ENCODE measurements at places on chromosomes 11 and 22.
A peak's percentile ranks its signal among the peaks of the same experiment; 100 is the strongest.

GRCh38 chr11:128095466-128095981 lies 491.8 kb downstream of the ETS1 start:
- no peak for DNase-seq

- no peak for DNase-seq
Measured at GRCh38 chr11:9868641-9869040, 204.8 kb downstream of the SWAP70 start.

GRCh38 chr11:13782390-13783075 lies 114.1 kb downstream of the FAR1 start:
- no peak for DNase-seq

- peak; percentile 92 for DNase-seq
Measured at GRCh38 chr11:123454060-123454651, 24.1 kb downstream of the GRAMD1B start.

DNA sequence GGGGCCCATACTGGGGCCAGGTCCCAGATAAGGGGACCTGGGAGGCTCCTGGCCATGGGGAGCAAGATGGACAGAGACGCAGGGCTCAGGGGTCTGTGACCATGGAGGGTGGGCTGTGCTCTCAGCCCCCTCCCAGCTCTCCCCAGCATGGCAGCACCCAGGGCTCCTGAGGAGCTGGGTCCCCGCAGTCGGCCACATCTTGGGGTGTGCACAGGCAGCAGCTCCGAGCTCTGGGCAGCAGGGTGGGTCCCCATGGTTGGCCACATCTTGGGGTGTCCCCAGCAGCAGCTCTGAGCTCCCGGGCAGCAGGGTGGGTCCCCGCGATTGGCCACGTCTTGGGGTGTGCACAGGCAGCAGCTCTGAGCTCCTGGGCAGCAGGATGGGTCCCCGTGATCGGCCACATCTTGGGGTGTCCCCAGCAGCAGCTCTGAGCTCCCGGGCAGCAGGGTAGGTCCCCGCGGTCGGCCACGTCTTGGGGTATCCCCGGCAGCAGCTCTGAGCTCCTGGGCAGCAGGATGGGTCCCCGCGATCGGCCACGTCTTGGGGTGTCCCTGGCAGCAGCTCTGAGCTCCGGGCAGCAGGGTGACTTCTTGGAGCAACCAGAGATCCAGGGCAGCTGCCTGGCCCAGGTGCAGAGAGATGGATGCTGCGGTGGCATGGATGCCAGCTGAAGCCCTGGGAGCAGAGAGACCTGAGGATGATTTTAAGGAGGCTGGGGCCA lies 18.3 kb upstream of the MUC5B start:
- no peak for DNase-seq

- no peak for DNase-seq
Measured at GRCh38 chr11:104764710-104765045, 133.6 kb downstream of the CASP12 start.

DNA sequence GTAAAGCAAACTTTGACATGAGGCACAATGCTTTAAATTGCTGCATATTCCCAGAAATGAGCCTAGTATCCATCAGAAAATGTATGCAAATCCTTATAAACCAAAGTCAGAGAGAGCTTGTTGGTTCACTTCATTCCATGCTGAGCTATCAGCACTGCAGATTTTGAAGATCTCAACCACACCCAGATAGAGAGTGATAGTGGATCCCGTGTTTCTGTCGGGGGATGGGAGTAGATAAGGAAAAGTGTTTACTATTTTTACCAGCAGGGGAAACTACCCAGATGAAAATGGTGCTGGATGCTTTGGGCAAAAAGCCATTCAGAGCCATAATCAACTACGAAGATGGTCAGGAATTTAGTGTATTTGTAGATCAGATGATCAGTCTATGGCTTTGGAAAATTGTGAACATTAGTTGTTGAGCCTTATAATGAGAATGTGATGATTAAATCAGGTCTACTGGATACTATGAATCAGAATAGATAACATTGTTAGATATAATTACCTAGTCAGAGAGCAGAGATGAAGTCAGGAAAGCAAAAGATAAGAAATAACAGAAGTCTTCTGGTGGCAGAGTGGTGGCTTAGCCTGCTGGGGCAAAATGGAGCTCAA lies 10.8 kb downstream of the OR51B6 start:
- DNase-seq: no peak

GRCh38 chr11:50098186-50098725 lies 65.6 kb downstream of the OR4C45 start:
- DNase-seq: no peak

GRCh38 chr11:2838091-2838490 lies 47.5 kb downstream of the CDKN1C start:
- no peak for DNase-seq

DNA sequence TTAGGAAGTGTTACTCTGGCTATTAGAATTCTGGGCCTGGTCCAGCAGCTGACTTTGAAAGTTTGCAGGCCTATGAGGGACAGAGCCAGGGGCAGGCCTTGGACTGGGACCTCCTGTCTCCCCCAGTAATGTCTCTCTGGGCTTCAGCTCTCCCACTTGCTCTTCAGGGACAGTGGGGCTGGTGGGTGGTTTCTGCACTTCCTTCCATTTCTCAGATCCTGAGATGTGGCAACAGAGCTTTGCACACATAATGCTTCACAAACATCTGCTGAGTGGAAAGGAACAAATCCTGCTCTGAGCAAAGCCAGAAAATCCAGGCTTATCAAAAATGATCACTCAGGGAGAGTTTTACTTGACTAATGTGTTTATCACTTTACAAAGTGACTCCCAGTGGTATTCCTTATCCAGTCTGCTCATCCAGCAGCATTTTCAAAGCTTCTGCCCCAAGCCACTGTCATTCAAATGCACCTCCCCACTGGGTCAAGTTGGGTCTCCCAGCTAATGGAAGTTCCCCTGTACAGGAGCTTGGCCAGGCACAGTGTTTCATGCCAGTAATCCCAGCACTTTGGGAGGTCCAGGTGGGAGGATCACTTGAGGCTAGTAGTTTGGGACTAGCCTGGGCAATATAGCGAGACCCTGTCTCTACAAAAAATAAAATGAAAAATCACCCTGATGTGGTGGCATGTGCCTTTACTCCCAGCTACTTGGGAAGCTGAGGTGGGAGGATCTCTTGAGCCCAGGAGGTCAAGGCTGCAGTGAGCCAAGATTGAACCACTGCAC lies 13.5 kb upstream of the OSBP2 start:
- no peak for DNase-seq

DNA sequence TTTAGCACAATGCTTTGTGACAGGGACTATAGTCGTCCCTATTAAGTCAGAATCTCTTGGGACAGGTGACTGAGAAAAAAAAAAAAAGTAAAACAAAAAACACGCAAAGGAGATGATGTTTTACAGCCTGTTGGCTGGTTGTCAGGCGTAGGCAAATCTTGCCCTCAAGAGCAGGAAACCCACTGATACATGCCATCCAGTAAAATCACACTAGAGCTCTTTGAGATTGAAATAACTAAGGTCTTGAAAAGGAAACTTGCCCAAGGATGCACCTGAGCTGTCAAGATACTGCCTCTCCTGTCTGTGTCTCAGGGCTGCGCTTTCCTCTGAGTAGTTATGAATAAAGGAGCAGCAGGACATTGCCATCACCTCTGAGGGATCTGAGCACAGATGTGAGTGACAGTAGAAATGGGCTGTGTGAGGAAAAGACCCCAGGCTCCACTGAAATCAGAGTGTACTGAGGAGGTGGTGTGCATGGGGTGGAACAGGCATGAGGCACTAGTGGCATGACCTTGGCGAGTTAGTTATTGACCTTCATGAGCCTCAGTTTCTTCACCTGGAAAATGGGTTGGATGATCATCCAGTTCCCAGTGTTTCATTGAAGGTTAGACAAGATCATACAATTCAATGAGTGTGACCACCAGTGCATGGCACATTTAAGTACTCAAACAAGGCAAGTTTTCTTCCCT lies 23.3 kb downstream of the MICAL2 start:
- no peak for DNase-seq

GRCh38 chr22:39942439-39943230 lies 17.6 kb upstream of the TMA7B start:
- no peak for DNase-seq

- DNase-seq: no peak
Measured at GRCh38 chr11:93686812-93687211, 25.3 kb downstream of the CEP295 start.

GRCh38 chr22:35746248-35746647 lies 28.6 kb downstream of the APOL5 start:
- DNase-seq: no peak

- DNase-seq: no peak
Measured at GRCh38 chr11:5705688-5706087, 16.1 kb downstream of the TRIM22 start.

DNA sequence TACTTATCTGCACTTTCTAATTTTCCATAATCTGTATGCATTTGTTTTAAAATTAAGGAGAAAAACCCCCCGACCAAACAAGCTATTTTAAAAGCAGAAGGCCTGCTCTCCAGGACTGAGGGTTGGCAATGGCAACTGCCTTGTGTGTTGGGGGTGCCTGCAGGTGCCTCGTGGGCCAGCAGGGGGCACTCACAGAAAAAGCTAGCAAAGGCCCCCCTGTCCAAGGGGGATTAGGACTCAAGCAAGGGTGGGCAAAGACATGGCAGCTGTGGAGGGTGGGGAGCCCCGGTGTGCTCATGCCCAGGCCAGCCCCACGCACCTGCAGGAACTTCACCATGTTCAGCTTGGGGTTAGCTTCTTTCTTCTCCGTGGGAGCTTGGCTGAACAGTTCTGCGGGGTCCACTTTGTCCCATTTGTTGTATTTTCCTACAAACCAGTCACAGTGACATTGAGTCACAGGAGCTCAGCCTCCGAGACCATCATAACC lies 10.3 kb downstream of the TOP3B start:
- DNase-seq: no peak

GRCh38 chr11:105589346-105589745 lies 20.5 kb upstream of the GRIA4 start:
- no peak for DNase-seq

DNA sequence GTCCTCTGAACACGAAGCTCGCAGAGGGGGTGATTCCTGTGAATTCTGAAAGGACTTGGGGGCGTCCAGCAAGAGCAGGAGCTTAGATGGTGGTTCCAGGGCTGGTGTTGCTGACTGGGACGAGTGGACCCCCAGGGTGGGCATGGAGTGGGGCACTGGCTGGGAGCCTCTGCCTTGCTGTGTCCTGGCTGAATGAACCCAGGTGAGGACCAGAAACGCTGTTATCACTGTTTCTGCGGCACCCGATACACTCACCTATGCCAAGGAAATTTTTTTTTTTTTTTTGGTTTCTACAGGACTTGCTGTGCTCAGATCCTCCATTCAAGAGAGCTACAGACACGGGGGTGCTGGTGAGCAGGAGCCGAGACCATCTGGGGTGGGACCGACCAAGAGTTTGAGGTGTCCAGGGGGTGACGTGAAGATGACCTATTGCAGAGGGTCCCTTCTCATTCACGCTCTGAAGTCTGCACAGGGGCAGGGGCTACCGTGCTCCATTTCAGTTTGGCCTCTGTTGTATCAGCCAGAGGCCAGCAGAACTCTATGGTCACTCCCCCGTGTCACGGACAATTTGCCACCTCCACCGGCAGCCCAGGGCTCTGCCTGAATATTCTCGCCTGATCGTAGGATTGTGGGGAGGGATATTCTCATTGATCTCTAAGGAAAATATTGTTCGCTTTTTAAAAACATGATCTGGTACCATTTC lies 3.6 kb downstream of the SMIM38 start:
- DNase-seq: no peak

GRCh38 chr11:28144808-28145207 lies 36.6 kb downstream of the METTL15 start:
- no peak for DNase-seq

DNA sequence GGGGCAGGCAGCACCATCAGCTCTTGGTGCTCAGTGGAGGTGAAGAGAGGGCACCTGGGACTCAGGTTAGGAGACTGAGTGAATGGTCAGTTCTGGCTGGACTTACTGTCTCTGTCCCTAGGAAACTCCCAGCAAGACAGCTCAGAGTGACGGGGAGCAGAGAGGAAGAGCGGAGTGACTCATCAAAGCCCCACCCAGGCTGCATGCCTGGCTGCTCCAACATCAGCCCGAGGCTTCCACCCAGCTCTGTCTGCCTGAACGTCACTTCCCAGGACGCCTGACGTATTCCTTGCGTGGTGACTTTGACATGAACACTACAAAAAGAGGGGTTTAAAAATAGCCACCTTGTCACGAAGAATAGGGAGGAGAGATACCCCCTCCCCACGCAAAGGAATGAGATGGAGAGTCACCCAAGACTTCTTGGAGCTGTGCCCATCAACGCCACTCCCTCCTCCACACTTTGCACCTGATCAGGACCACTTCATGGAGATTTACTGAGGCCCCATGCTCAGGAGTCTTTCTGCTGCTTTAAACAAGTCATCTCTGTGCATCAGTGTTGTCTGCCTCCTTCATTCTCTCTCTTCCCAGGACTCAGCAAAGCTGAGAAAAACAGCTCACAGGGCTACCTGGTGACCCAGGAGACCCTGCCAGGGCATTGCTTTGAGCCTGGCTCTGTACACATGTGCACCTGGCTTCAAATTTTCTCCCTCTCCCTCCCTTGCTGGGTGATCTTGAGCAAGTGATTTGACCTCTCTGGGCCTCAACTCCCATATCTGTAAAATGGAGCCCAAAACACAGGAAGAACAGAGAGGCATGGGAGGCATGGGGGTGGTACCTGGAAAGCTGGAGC lies 83.1 kb downstream of the MN1 start:
- no peak for DNase-seq

DNA sequence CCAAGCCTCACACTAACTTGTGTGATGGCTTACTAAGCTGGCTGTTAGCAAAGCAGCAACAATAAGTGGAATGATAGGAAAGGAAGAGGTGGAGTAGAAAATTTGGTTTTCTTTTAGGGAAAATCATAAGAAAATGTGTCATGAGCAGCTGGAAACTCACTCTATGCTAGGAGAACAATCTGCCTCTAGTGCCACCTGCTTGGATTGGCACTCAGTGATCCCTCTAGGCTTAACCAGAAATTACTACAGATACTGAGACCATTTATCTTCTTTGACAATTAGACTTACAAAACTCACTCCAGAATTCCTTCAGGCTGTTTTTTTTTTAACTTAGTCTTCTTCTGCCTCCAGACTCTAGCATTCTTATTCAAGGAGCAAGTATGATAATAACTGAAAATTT lies 117.3 kb downstream of the CD44 start:
- DNase-seq: no peak

GRCh38 chr11:34431979-34432378 lies 6.8 kb upstream of the CAT start:
- no peak for DNase-seq

DNA sequence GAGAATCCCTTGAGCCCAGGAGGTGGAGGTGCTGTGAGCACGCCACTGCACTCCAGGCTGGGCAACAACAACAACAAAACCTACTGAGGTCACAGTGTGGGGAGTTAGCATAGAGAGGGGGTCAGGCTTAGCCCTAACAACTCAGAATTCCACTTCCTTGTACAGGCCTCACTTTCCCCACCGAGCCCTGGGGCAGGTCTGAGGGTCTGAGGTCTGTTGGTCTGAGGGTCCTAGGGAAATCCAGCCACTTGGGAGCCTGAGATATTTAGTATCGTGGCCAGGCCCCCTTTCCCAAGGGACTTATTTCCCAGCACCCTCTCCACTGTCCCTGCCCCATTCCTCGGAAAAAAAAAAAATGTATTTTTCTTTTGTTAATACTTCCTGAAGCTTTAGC lies 34.8 kb upstream of the HORMAD2 start:
- DNase-seq: no peak

- no peak for DNase-seq
Measured at GRCh38 chr11:94332814-94333213, 28.4 kb downstream of the IZUMO1R start.

GRCh38 chr11:47329987-47330931 lies 22.2 kb downstream of the MYBPC3 start:
- DNase-seq: no peak

- no peak for DNase-seq
Measured at GRCh38 chr11:31387379-31387778, 17.7 kb downstream of the DNAJC24 start.

All from NCI-H2029 treated with DMSO at 0.1 percent for 48 hours (cell line).